Breast epithelium (tissue), 4 donors: ENCODE measurements at places on chromosomes 4 and X.
A peak's percentile ranks its signal among the peaks of the same experiment; 100 is the strongest.

DNA sequence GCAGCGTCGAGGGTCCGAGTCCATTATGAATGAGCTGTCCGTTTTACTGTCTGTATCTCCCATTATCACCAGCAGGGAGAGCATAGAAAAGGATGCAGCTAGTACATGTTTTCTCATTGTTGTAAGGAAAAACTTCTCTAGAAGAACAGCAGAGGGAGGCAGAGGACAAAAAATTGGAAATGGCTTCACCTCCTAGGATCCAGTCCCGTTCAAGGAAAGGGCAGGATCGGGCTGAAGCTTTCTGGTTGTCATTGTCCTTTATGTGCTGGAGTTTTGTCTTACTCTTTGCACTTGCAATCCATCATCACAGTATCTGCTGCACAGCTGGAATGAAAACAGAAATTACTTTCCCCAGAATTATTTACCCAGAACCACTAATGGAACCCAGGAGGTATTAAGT lies 14.7 kb downstream of the NDP start:
- H3K4me1 ChIP-seq = no peaks in the 10 kb centered on the region
- no peaks in the 10 kb centered on the region for H3K27me3 ChIP-seq
- DNase-seq = no peak
- H3K36me3 ChIP-seq = no peaks in the 10 kb centered on the region
- no peak overlapping the region for H3K4me3 ChIP-seq
- no peak overlapping the region for H3K27ac ChIP-seq

DNA sequence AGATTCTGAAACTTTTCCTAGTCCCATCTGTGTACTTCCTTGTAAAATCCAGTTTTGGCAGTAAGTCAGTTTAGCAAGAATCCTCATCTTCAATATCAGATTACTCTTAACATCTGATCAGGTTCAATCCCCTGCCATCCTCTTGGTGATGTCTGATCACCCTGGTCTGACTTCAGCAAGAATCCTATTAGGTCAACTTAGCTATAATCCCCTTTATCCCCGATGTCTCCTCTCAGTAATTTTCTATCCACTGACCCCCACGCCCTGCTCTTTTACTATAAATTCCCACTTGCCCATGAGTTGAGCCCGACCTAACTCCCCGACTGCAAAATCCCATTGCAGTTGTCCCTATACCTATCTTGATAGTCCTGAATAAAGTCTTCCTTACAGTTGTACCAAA lies 57.9 kb upstream of the PRSS48 start:
- H3K27ac ChIP-seq = no peak overlapping the region
- DNase-seq = no peak
- H3K4me3 ChIP-seq = no peak overlapping the region
- H3K36me3 ChIP-seq = no peaks in the 10 kb centered on the region

DNA sequence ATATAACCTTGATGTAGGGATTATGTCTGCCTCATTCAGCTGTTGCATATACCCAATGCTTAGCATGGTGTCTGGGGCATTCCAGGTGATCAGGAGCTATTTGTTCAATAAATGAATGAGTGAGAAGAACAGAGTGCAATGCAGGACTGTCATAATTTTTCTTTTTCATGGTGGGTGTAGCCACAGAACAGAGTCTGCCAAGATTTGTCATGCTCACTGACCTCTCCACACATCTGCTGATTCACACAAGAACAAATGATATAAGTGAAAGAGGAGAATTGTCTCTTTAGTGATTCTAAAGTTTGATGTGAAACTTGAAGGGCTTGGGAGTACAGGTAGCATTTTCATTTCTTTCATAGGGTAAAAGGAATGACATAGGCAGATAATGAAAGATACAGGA lies 64.4 kb upstream of the TEX13D start:
- DNase-seq = no peak
- H3K27me3 ChIP-seq = no peaks in the 10 kb centered on the region
- H3K4me1 ChIP-seq = no peaks in the 10 kb centered on the region
- H3K36me3 ChIP-seq = no peaks in the 10 kb centered on the region

- H3K4me1 ChIP-seq = peaks cover 4% of the 10 kb centered on the region
- peak overlapping the region; percentile 45 for H3K4me3 ChIP-seq
- no peaks in the 10 kb centered on the region for H3K36me3 ChIP-seq
- peak overlapping the region; percentile 84 for H3K27ac ChIP-seq
- no peaks in the 10 kb centered on the region for H3K27me3 ChIP-seq
- DNase-seq = no peak
Measured at GRCh38 chrX:275476-275966, 5.7 kb upstream of the PLCXD1 start.

DNA sequence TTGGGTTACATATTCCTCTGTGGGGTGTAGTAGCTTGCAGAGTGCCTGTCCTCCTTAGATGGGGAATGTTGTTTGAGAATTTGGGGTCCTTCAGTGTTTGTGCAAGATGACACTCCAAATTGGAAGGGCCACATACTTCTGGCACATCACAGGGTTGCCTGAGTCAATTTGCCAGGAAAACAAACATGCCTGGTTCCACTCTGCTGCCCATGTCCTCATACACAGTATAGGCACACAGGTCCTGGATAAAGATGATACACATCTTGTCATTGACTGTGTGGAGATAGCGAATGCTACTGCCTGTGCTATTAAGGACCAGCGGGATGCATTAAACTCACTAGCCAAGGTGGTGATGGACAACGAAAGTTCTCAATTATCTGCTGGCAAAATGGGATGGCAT lies 11.2 kb upstream of the LAP3 start:
- no peaks in the 10 kb centered on the region for H3K36me3 ChIP-seq
- no peaks in the 10 kb centered on the region for H3K4me1 ChIP-seq
- DNase-seq = no peak
- no peaks in the 10 kb centered on the region for H3K27me3 ChIP-seq
- H3K27ac ChIP-seq = no peak overlapping the region
